ENCODE measurements at places on chromosomes 3 and 15.

GRCh38 chr15:28896951-28897350 lies 11.2 kb downstream of the APBA2 start:
- DNase-seq, result no peak

DNA sequence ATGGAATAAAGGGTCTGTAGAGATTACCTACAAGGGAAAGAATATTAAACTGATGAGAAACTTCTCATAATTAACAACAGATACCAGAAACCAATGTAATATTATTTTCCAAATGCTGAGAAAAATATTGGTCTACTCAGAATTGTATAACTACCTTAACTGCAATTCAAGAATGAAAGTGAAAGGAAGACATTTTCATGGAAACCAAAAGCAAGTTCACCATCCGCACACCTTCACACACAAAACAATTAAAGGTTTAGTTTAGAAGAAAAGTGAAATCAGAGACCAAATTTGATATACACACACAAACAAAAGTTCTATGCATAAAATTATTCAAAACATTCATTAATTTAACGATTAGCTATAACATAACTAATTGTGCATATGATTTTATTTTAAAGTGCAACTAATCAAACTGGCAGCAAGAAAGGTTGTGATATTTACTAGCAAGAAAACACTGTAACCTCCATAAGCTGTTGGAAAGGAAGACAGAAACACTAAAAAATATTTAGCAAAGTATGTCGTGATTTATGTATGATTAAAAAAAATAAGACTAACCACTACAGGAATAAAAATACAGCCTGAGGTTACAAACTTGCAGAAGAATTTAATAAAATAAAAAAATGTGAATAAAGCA lies 395.5 kb downstream of the FGF12 start:
- no peak for DNase-seq

DNA sequence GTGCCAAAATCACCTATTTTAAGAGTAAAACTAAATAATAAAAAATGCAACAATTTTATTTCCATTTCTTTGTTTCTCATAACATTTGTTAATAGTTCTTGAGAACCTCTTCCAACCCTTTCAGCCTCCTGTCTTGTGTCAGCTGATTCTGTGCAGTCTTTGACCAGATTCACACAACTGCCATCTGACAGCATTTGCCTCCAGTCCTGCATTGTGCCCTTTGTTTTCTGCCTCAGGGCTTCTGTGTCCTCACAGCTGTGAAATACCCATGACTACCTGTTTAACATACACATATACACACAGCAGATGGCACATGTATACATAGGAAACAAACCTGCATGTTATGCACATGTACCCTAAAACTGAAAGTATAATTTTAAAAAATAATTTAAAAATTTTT lies 13.2 kb upstream of the CNTN6 start:
- no peak for DNase-seq

DNA sequence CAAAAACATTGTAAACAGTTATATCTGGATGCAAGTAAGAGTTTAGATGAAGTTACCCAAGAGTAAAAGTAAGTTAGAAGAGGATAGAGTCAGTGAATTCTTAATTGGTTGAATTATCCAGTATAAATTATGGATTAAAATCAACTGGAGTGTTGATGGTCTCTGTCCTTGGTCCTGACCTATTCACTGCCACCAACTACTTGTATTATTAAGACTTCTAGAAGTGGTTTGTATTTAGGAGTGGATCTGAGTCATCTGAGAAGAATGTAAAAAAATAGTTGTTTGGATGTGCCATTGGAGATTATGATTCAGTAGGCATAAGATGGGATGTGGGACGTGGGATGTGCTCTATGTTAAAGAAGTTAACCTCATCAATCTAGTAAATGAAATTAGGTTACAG lies 86.4 kb downstream of the SYNPR start:
- DNase-seq, result no peak

DNA sequence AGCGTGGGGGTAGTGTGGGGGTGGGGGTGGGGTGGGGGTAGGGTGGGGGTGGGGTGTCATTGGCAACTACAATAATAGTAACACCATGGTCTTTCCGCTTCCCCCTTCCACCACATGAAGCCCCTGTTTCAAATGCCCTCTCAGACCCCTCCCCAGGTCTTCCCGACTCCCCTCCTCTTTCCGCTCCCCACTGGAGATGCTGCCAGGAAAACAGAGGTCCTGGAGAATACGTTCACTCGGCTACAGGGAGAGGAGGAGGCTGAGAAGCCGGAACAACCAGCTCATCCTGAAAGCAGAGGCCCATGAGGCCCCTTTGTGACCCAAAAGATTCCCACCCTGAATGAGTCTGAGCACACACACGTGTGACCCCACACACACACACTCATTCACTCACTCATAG lies 75.4 kb downstream of the CPN2 start:
- no peak for DNase-seq

- DNase-seq, result peak; percentile 37
These were observed 18.7 kb downstream of the TNFAIP8L3 start for GRCh38 chr15:51075826-51076523.

DNA sequence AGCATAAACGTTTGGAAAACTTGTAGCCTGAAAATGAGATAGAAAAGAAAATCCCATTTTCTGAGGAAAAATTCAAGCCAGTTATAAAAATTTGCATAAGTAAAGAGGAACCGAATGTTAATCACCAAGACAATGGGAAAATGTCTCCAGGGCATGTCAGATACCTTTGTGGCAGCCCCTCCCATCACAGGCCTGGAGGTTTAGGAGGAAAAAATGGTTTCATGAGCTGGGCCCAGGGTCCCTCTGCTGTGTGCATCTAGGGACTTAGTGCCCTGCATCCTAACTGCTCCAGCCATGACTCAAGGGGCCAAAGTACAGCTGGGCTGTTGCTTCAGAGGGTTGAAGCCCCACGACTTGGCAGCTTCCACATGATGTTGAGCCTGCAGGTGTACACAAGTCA lies 153.1 kb downstream of the TAFA4 start:
- DNase-seq, result no peak

DNA sequence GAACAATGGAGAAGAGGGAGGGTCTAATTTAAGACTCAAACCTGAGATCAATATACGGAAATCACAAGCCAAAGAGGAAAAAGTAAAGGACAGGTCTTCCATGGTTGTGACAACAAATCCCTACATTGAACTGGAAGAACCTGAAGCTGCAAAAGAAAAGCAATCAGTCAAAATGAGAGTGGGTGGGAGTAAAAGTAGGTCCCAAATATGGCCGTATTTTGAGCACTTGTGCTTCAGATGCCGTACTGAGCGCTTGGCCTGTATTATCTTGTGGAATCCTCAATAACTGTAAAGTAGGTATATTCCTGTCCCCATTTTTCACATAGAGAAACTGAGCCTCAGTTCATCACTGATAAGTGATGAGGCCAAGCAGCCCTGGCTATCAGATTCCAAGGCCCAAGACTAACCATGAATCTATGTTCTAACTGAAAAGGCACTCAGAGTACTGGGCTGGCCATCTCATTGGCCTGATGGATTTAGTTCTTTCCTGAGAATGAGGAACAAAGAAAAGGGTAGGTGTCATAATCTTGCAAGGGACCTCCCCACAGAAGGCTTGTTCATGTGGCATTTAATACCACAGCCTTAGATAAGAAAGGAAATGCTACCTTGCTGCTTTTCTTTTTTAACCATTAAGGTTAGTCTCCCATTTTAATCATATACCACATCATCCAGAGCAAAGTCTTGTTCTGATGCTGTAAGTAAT lies 52.5 kb downstream of the LRRN1 start:
- DNase-seq, result no peak

DNA sequence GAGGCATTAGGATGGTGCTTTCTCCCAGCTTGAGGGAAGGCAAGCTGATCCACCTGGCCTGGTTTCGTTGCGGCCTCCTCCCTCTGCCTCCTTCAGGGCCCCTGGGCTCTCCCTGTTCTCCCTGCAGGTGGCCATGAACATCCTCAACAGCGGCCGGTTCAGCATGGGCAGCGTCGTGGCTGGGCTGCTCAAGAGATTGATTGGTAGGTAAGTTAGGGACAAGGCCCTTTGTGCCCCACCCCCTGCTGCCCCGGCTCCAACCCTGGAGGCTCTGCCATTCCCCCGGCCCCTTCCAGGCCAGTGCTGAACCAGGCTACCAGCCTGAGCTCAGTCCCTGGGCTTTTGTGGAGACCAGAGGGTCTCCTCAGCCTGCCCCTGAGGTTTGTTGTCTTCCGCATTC lies 23.0 kb downstream of the ACAD9 start:
- no peak for DNase-seq

DNA sequence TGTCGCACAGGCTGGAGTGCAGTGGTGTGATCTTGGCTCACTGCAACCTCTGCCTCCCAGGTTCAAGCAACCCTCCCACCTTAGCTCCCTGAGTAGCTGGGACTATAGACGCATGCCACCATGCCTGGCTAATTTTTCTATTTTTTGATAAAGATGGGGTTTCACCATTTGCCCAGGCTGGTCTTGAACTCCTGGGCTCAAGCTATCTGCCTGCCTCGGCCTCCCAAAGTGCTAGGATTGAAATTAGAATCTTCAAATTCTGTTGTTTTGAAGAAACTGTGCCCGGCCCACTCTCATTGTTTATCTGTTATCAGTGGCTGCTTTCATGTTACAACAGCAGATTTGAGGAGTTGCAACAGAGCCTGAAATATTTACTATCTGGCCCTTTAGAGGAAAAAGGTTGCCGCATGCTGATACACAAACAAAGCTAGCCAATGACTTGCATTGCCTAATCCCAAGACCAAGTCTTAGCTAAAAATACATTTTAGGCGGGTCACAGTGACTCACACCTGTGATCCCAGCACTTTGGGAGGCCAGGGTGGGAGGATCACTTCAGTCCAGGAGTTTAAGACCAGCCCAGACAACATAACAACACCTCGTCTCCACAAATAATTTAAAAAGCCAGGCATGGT lies 43.2 kb upstream of the PPP4R2 start:
- no peak for DNase-seq

GRCh38 chr3:64038253-64038767 lies 15.0 kb upstream of the PSMD6 start:
- DNase-seq, result no peak

- no peak for DNase-seq
These were observed 53.6 kb upstream of the THRB start for GRCh38 chr3:24548278-24548677.

- no peak for DNase-seq
These were observed 12.8 kb downstream of the UBXN7 start for GRCh38 chr3:196419386-196419785.

- DNase-seq, result no peak
These were observed 29.9 kb downstream of the ACKR4 start for GRCh38 chr3:132626955-132627354.

- DNase-seq, result no peak
These were observed 20.0 kb upstream of the CILP start for GRCh38 chr15:65231306-65231705.

DNA sequence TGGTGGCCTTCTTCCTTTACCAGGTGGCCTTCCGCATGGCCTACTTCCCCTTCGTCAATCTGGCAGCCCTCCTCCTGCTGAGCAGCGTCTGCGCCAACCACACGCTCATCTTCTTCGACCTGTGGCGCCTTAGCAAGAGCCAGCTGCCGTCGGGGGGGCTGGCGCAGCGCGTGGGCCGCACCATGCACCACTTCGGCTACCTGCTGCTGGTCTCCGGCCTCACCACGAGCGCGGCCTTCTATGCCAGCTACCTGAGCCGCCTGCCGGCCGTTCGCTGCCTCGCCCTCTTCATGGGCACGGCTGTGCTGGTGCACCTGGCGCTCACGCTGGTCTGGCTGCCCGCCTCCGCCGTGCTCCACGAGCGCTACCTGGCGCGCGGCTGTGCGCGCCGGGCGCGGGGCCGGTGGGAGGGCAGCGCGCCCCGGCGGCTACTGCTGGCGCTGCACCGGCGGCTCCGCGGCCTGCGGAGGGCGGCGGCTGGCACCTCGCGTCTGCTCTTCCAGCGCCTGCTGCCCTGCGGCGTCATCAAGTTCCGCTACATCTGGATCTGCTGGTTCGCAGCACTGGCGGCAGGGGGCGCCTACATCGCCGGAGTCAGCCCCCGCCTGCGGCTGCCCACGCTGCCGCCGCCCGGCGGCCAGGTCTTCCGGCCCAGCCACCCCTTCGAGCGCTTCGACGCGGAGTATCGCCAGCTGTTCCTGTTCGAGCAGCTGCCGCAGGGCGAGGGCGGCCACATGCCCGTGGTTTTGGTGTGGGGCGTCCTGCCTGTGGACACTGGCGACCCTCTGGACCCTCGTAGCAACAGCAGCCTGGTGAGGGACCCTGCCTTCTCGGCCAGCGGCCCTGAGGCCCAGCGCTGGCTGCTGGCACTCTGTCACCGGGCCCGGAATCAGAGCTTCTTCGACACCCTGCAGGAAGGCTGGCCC lies 9.9 kb downstream of the DISP2 start:
- DNase-seq, result peak; percentile 85

DNA sequence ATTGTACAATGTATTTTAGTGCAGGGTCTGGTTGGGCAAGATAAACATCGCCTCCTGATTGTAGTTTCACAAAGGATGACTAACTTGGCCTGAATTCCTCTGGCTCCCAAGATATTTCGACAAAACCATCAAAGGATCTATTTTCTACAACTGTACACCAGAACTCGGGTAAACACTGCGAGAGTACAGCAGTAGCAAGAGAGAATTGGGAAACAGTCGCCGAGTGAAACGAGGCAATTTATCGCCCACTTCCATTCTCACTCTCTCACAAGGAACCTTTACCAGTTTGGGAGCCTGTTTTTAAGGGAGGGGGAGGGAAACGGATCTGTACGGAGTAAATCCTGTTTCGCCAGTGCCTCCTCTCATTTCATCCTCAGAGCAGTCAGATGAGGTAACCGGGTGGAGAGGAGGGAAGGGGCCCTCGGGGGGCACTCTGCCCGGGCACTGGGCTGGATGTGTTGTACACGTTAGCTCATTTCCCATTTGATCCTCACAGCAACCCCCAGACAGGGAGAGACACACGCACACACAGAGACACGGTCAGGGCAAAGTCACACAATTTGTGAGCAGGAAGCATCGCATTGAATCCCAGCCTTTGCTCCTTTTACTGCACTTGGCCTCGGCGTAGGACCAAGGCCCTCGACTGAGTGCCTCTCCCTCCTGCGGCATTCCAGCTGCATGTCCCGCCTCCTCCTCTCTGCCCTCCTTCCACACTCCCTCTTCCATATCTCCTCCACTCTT lies 120.1 kb downstream of the LIPC start:
- no peak for DNase-seq

DNA sequence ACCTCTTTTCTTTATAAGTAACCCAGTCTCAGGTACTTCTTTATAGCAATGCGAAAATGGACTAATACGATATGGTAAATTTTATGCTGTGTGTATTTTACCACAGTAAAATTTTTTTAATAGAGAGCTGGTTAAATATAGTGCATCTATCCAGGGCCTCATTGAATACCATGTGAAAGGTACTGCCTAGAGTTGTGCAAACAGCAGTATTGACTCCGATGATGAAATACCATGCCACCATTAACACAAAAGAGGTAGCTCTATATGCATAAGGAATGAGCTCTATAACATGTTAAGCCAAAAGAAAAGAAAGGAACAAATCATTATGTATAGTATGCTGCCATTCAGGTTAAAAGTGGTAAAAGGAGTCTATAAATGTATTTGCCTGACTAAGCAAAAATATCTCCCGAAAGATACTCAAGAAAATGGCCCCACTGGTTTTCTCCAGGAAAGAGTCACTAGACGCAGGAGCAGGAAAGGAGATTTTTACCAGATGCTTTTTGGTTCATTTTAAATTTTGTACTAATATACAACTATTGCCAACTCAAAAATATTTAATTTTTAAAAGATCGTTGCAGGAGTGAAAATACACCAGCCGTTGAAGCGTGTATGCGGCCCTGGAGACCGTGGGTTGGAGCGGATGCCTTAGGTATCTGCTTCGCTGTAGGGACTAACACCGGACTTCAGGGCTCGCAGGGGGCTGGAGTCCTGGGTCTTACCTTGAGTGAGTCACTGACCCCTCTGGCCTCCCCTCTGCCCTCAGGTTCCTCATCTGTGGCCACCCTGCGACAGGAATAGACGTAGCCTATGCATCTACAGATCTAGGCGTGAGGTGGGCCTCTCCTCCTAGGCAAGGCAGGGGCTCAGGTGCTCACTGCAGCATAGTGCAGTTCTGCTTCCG lies 120.1 kb downstream of the CHSY1 start:
- DNase-seq, result no peak
